ENCODE measurements at places on chromosomes 7 and 10.

DNA sequence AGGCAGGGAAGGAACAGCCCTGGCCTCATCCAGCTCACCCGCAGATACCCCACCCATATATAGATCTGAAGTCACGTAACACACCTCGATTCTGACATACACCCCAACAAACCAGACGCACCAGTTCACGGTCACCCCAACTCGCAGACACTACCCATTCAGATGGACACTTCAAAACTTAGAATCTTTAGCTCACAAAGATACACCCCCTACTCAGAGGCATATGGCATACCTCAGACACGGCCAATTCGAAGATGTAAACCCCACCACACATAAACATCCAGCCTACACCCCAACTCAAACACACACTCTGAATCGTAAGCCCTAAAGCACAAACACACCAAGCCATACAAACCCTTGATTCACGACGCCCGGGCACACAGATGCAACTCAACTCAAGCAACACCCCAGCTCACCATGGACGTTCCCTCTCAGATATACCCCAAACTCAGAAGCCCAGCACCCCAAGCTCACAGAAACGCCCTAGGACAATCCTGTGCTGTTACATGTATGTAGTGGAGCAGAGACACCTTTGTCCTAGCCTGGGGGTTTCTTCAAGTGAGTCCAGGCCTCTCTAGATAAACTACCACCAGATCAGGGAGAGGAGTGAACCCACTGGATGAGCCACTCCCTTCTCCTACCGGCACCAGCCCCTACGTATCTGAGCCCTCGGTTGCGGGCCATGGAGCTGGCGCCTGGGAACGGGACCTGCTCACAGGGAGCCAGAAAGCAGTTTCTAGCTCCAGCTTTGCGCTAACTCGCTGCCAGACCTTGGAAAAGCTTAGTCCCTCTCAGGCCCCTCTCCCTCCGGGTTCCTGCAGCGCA lies 8.8 kb downstream of the PSD start:
- DNase-seq = no peak

DNA sequence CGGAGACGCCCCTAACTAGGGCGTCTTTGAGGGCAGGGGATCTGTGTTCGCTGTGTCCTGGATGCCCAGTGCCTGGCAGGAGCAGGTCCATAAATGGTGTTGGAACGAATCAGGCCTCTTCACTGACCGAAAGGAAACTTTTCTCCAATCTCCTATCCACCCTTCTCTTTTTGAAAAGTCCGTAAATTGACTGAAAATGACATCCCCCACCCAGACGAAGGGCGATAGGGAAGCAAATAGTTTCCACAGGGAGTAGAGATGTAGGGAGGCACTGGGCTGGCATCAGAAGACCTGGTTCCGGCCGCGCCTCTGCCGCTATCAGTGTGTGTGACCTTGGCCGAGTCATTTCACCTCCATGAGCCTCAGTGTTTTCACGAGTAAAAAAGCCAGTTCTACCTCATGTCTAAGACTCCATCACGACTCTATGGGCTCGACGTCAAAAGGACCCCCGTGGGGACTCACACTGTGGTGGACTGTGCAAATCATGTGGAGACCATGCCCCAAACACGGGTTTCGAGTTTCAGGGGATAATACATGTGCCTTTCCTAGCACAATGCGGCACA lies 497 bp upstream of the RAB11FIP2 start:
- DNase-seq = no peak

DNA sequence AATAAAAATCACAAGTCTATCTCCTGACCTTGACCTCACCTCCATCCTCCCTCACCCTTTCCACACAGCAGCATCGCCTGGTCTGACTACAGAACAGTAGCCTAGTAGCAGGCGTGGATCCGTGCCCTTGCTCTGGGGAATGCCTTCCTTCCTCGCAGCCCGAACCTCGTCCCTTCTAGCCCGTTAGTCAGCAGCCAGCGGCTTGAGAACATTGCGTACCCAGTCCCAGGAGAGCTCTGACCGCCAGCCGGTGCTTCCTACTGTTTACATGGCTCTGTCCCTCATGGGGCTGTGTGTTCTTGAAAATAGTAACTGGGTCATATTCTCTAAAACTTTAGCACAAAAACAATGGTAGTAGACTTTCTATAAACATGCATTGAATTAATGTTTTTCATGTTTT lies 682.7 kb upstream of the IGFBP3 start:
- DNase-seq = no peak

GRCh38 chr7:31602041-31602625 lies 84.9 kb upstream of the PPP1R17 start:
- peak; percentile 29 for DNase-seq

GRCh38 chr10:3838460-3839437 lies 53.7 kb upstream of the KLF6 start:
- DNase-seq = no peak

GRCh38 chr10:132889556-132889955 lies 52.8 kb downstream of the CFAP46 start:
- no peak for DNase-seq

- no peak for DNase-seq
Measured at GRCh38 chr10:119113751-119114732, 10.1 kb downstream of the DENND10 start.

DNA sequence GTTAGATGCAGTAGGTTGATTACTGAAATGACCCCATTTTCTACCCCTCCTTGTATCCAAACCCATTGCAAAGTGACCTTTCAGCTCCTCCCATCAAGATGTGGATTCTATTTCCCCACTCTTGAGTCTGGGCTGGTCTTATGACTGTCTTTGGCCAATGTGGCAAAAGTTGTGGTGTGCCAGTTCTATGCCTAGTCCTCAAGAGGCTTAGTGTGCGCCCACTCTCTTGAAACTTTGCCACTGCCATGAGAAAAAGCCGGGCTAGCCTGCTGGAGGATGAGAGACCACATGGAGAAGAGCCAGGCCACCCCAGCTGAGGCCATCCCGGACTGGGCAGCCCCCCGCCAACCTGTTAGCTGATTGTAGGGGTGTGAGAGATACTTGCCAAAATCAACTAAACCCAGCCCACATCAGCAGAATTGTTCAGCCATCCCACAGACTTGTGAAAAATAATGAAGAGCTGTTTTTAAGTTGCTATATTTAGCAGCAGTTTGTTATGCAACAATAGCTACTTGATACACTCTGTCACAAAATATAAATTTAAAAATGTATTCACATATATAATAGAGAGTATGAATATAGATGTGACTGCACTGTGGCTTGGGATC lies 131.0 kb upstream of the PALS2 start:
- DNase-seq = no peak

GRCh38 chr10:111724121-111724520 lies 459.4 kb downstream of the GPAM start:
- DNase-seq = no peak

- DNase-seq = no peak
Measured at GRCh38 chr10:123621916-123622315, 44.2 kb upstream of the GPR26 start.

GRCh38 chr10:92692080-92692671 lies 2.4 kb downstream of the HHEX start:
- no peak for DNase-seq

DNA sequence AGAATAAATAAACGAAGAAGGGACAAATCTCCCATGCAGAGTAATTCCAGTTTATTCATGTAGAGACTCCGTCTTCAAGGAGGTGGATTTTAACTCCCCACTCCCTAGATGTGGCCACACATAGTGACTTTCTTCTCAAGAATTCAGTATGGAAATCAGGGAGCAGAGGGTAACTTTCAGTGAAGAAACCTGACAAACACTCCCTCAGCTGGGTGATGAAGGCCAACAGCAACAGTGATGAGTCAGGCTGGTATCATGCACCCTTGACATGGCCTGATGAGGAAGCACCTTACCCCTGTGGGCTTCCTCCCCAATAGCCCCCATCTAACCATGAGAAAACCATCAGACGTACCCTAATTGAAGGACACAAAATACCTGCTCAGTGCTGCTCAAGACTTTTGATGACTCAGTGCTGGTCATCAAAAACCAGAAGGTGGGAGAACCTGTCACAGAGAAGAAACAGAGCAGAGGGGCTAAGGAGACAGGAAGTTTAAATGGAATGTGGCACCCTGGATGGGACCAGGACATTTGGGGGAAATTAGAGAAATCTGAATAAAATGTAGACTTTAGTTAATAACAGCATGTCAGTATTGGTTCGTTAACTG lies 50.6 kb downstream of the ADAMTS14 start:
- no peak for DNase-seq

DNA sequence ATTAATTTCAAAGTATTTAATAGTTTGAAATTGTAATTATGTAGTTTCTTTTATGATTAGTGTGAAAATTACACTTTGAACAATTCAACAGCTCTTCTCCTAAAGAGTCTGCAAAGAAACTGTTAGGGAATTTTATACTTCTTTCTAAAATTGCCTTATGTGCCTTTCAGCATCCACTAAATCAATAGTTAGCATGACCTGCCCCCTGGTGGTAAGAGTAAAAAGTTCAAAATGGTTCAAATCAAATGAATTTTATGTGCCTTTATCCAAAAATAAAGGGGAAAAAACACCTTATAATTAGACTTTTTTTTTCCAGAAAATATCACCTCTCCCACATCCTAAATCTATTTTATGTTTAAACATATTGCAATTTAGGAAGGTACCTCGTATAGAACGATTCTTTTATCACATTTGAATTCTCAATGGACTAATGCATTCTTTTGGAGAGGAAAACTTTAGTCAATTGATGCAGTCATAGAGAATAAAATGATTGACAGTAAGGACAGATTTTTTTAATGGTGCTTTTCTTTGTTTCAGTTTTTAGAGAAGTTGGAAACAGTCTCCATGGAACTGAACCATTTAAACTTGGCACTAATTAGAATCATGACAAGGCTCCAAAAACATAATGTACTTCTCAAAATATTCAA lies 163.7 kb downstream of the SEMA3D start:
- DNase-seq = peak; percentile 21

GRCh38 chr7:96327429-96327828 lies 5.5 kb upstream of the SLC25A13 start:
- peak; percentile 42 for DNase-seq

DNA sequence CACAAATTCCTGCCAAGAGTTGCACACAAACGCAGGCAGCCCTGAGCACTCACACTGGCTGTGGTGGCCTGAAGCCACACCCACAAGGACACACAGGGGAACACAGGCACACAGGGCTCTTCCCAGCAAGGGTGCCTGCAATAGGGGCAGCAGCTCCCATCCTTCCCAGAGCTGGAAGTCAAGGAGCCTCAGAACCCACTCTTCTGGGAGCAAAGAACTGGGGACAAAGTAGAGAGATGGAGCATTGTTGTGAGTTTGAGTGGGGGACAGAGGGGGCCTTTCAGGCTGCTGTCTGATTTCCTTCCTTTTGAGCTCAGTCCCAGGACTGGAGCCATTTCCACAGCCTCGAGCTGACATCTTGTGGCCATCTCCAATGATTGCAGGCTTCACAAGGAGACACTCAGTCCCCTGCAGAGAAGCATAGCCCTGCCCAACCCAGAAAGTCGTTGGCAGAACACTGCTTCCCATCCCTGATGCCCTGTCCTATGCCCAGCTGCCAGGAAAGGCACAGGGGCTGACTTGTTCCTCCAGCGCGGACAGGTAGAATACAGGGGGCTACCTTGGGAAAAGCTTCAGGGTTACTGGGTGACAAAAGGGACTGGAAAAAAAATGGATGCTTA lies 34.4 kb upstream of the SLF2 start:
- DNase-seq = peak; percentile 71

GRCh38 chr10:132290631-132291030 lies 17.1 kb downstream of the STK32C start:
- no peak for DNase-seq

GRCh38 chr7:35716038-35716803 lies 21.3 kb upstream of the HERPUD2 start:
- DNase-seq = no peak

- DNase-seq = no peak
Measured at GRCh38 chr10:12389154-12389734, 39.9 kb downstream of the CAMK1D start.

- no peak for DNase-seq
Measured at GRCh38 chr10:124577651-124578050, 116.0 kb downstream of the LHPP start.

- no peak for DNase-seq
Measured at GRCh38 chr7:31116615-31117014, 64.5 kb downstream of the ADCYAP1R1 start.

GRCh38 chr7:129394101-129394500 lies 40.1 kb upstream of the STRIP2 start:
- DNase-seq = no peak

Data from D341Med (cell line).